ENCODE measurements at places on chromosomes 1 and 21.

GRCh38 chr1:225877580-225877979, 4.6 kb downstream of the TMEM63A start:
- no peak for DNase-seq

DNA sequence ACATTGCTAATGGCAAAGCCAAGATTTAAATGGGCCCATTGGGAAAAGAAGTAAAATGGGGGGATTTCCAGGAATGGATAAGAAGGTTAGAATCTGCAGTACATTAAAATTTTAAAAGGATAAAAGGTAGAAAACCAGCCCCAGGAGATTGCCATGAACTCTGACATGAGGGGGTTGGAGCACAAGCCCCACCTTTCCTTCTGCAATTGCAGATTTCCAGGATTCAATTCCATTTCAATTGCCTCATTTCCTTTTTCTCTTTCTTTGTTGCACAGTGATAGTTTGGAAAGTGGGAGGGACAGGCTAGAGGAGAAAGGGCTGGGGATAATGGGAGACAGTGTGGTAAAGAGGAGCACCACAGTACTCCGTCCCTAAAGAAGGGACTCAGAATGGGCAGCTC, 238.5 kb upstream of the RAB4A start:
- no peak for DNase-seq

- no peak for DNase-seq
Measured at GRCh38 chr1:153670257-153670858, 435 bp downstream of the ILF2 start.

GRCh38 chr1:45769261-45769932, 18.9 kb upstream of the IPP start:
- no peak for DNase-seq

GRCh38 chr21:28069450-28069923, 923.2 kb downstream of the LTN1 start:
- DNase-seq: no peak

GRCh38 chr1:223331929-223332328, 32.0 kb downstream of the SUSD4 start:
- no peak for DNase-seq

GRCh38 chr1:29518183-29518835, 282.0 kb downstream of the PTPRU start:
- no peak for DNase-seq
